ENCODE measurements at places on chromosomes 11 and 22.

DNA sequence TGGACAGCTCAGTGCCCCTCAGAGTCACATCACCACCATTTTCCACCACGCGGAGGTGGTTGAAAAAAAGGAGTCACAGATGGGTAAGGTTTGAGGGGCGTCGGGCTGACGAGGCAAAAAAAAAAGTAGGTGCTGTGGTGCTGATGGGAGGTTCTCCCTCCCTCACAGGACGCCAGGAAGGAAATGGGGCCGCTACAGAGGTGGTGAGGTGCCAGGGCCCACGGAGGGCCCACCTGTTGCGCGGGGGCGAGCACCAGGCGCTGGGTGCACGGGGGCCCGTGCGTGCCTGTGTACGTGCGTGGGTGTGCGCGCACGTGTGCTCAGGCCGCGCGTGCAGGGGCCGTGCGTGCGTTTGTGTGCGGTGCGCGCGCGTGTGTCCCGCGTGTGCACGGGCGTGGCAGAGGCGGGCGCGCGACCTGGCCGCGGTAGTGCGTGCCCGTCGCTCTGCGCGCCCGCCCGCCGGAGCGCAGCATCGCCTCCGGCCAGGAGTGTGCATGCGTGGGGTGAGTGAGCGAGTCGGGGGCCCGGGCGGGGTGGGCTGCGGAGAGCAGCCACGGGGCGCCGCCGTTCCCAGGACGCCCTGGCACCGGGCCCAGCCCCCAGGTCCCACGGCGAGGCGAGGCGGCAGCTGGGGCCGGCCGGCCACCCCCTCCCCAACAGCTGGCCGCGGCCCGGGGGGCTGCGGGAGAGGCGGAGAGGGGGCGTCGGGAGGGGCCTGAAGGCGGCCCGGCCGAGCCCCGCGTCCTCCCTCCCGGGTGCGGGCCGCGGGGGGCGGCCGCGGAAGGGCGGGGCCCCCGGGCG lies 2.8 kb downstream of the PDGFB start:
- no peak for DNase-seq

DNA sequence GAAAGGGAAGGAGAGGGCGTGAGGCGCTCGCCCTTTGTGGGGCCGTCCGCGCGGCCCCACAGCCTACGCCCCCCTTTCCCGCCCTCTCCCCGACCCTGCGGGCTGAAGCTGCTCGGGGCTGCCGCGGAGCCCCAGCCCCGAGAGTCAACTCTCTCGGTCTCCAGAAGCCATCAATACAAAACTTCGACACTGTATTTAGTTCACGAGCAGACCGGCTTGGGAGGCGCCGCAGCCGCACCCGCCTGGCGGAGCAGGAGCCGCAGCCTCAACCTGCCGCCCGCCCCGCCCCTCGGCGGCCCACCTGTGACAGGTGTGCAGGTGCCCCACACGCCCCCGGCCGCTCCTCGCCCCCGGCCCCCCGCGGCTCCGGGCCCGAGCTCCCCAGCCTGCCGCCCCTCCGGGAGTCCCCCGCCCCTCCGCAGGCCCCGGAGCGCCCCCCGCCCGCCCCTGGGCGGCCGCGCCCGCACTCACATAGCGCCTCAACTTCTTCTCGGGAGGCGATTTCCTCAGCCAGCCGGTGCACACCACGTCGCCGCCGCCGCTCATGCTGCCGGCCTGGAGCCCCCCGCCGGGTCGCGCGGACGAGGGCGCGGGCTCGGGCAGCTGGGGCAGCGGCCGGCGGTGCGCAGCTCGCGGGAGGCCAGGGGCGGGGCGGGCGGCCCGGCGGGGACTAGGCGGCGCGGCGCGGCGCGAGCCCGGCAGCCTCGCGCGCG lies at the start of gene GAB2:
Gene GAB2 (minus strand): TSS at position 646 of the 713 bp plus-strand sequence. CDS start 100 bp downstream, at position 546.
- DNase-seq = no peak

DNA sequence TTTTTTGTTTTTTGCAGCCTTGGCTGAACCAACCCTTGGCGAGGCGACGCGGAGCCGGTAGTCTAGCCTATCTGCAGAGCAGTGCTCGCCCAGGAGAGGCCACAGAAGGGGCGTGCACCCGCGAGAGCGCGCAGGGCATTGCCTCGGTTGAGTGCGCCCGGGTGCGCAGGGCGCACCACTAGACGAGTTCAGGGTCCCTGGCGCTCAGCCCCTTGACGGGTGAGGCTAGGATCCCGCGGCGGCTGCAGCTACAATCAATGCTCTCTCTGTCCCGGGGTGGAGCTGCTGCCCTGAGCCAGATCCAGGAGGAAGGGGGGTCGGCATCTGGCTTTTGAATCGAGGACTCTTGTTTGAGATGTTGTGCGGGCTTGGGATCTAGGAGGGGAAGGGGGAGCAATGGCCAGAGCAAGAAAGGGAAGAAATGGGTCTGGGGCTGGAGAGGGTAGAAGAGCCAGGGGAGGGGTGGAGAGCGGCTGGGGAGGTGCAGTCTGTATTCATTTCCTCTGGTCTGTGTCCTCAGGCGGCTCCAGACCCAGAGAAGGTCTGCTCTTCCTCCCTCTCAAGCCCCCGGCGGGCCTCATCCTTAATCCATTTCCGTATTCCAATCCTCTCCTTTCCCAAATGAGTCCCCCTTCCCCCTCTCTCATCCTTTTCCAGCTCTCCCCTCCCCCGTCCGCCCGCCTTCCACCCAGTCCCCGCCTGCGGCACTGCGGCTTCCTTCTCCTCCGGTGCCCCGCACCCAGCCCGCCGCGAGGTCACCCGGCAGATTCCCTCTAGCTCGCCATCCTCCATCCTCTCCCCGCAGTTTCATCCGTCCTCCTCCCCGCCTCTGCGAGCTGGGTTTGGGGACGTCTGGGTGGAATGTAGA lies 797 bp downstream of the THY1 start:
- DNase-seq = no peak

DNA sequence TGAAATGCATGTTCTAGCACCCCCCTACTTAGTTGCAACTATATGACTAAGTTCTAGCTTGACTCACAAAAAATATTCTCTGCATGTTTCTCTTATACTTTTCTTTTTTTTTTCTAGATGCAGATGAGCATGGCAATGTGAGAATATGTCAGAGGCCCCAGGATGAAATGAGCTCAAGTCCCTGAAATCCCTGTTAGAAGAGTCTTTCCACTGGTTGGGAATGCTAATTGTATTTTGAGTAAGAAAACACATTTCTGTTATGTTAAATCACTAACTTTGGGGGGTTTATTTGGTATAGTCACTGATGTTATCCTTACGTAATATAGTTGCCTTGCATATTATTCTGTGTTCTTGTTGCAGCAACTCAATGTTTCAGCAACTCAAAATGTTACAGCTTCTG lies 306.1 kb upstream of the CCDC179 start:
- DNase-seq = no peak

DNA sequence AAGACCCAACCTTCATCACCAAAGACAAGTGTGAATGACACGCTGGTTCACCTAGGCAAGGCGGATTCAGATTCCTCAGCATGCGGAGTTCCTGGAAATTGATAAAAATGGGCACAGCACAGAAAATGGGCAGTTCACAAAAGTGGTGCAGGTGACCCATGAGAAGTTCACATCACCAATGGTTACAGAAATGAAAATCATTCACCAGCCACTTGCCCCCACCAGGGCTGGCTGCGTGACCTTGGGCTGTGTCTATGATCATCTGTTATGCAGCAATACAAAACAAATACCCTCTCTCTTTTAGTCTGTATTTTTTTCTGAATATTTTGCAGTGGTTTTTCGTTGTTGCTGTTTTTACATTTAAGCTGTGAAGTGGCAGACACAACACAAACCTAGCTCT lies 415.9 kb downstream of the TBC1D22A start:
- no peak for DNase-seq

GRCh38 chr22:47166033-47166404 lies 403.6 kb downstream of the TBC1D22A start:
- no peak for DNase-seq

- DNase-seq = no peak
Observed at GRCh38 chr22:20235389-20235991, 32.6 kb downstream of the RTN4R start.

DNA sequence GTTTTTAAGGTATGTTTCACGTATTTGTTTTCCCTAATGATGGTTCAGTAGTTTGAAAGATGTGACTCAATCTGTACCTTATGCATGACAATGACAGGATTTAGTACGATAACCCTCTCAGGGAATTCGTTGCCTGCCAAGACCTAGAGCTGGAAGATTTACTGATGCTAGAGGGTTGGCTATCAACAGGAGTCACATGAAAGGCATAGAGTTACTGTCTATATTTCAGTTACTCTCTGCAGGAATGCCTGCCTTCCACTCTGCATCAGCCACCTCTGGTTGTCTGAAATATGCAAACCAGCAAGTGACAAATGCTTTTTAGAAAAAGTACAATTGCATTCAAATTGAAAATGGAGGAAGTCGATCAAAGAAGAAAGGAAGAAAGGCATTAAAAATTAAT lies 276.3 kb upstream of the RAG2 start:
- DNase-seq = no peak

DNA sequence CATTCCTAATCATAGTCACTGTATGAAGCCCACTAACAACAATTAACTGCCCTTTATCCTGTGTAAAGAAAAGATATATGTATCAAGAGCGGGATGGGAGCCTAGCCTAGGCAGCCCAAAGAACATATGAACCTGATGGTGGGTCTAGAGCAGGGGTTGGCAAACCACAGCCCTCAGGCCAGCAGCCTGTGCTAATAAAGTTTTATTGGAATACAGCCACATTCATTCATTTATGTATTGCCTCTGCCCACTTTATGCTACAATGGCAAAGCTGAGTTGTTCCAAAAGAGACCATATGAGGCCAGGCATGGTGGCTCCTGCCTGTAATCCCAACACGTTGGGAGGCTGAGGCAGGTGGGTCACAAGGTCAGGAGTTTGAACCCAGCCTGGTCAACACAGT lies 13.5 kb downstream of the PRR14L start:
- DNase-seq = no peak

DNA sequence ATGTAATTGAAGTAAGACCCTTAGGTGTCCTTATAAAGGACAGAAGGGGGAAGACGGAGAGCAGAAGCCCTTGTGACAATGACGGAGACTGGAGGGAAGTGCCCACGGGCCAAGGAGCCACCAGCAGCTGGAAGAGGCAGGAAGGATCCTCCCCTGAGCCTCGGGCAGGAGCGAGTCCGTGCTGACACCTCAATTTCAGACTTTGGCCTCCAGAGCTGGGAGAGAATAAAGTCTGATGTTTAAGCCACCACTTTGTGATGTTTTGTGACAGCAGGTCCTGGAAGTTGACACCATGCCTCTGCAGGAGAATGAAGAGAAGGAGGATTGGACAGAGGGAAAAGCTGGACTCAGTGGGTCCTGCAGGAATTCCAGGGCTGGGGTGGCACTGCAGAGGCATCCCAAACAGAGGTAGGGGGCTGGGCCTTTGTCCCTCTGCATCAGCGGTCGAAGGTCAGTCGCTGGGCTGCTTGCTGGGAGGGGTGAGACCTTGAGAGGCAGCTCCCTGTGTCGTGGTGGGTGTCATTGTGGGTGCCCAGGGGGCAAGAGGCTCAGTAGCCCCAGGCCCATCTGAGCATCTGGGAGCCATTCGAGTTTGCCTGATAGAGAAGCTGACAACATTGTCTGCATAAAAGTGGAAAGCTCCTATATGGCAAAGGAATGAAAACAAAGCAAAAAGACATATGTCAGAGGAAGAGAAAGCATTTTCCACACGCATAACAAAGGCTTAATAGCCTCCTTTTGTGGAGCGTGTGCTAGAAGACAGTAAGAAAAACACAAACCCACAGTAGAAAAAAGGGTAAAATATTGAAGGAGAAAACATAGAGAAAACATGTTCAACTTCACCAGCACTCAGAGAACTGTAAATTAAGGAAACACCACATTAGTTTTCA lies 68.8 kb downstream of the RTL6 start:
- no peak for DNase-seq

GRCh38 chr22:24129263-24129651 lies 52.0 kb upstream of the SUSD2 start:
- DNase-seq = no peak

GRCh38 chr11:110077831-110078325 lies 15.3 kb upstream of the ZC3H12C start:
- no peak for DNase-seq

DNA sequence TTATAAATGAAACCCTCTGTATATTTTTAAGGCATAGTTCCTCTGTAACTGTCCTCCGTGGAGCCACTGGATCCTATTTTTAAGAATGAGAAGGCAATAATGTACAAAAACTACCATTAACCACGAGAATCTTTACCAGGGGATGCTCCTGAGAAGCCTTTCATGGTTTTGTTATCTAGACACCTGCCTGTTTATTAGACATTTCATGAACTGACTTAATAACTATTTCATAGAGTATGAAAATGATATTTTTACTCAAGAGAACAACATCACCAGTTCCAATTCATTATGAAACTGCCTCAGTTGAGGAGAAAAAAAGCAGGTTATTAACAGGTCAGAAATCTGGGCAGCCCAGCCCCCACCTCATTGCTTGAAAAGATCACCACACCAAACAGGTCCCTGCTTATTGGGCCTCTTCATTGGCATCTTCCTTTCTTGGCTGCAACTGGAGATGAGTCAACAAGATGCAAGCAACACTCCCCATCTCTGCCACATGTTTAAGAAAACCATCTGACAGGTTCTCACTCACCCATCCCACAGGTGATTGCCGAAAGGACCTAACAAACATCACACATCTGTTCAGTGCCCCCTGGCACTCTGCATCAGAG lies 27.8 kb downstream of the ETS1 start:
- DNase-seq = no peak

GRCh38 chr22:49949914-49950292 lies 10.7 kb upstream of the PIM3 start:
- DNase-seq = no peak

DNA sequence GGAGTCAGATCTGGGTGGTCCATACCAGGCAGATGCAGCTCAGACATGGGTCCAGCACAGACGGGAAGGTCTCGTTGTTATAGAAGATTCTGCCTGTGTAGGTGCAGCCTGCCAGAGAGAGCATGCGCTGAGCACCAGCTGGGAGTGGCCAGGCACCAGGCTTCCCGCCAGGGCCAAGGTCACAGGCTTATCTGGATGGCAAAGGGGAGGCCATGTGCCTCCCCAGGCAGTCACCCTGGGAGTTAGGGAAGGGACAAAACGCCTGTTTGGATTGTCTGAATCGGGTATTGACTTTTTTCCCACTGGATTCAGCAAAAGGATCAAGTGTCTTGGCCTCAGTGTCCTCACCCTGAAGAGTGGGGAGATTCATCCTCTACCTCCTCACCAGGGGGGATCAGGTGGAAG lies 26.5 kb downstream of the PGA5 start:
- no peak for DNase-seq

DNA sequence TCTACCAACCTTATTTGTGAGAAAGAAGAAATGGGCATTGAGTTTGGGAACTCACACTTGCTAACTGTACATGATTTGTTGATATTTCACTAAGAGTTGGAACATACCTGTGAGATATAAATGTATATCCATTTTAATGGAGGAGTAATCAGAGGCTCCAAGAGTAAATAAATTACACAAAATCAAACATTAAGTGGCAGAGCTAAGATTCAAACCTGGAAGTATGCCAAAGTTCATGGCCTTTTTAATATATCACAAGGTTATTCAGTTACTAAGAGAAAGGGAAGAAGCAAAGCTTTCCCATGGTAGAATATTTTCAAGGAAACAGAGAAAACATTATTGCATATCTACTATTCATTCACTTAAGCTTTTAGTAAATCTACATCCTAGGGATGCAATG lies 1641.1 kb downstream of the FAM181B start:
- DNase-seq = no peak

- no peak for DNase-seq
Observed at GRCh38 chr11:92269021-92269420, 44.4 kb downstream of the FAT3 start.
